ENCODE measurements at places on chromosomes 11 and 22.

DNA sequence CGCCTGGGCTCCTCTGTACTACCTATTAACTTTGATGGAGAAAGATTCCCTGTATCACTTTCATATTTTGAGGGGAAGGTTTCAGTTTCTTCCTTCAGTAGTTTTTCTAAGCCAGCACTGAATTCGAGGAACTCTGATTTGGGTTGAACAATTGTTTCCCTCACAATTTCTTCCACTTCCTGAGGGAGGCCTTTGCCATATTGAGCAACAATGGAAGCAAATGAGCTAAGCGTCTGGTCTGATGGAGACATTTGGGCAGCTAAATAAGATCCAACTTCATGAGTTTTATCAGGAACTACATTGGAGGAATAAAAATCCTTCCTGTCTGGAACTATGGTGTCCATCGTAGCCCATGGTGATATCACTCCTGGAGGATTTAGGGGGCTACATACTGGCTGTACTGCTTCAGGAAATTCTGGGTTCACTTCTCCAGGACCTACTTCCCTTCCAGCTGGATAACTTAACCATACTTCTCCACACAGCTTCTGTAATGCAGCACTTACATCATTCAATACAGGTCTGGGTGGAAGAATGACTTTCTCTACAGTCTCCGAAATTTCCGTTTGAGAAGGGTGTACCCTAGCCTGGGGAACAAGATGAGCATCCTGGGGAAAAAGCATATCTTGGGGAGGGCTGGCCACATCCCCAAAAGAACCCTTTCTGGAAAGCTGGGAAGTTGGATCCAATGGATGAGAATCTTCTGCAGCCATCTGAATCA lies 38.9 kb upstream of the CCDC89 start:
- DNase-seq: no peak

- DNase-seq: no peak
Observed at GRCh38 chr11:91243630-91244029, 981.0 kb upstream of the FAT3 start.

DNA sequence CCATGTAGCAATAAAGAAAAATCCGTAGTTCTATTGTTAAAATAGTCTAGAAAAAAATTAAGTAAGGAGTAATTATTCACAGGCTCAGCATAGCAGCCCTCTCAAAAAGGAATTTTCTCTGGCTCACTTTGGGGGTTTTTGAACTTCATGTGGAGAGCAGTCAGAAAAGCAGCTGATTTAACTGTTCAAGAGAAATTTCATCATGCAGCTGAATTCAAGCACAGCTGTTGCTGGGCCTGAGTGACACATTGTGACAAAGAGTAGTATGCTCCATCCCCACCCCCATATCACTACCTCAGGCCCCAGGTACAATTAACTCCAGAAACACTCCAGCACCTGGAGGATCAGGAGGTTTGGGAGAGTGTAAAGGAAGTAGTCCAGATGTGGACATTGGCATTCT lies 272.1 kb downstream of the FAM76B start:
- no peak for DNase-seq

DNA sequence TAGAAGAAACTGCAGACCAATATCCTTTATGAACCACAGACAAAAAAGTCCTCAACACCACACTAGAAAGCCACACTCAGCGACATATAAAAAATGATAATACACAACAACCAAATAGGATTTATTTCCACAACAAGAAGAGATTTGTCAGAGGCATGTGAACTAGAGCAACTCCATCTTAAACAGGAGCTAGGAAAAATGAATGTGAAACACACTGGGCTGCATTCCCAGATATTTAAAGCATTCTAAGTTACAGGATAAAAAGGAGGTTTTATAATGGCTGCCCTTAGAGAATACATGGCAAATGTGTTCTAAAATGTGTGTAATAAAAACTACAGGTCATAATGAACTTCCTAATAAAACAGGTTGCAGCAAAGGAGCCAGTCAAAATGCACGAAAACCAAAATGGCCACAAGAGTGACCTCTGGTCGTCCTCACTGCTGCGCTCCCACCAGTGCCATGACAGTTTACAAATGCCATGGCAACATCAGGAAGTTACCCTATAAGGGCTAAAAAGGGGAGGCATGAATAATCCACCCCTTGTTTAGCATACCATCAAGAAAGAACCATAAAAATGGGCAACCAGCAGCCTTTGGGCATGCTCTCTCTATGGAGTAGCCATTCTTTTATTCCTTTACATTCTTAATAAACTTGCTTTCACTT lies 21.8 kb downstream of the XKR3 start:
- DNase-seq: no peak

DNA sequence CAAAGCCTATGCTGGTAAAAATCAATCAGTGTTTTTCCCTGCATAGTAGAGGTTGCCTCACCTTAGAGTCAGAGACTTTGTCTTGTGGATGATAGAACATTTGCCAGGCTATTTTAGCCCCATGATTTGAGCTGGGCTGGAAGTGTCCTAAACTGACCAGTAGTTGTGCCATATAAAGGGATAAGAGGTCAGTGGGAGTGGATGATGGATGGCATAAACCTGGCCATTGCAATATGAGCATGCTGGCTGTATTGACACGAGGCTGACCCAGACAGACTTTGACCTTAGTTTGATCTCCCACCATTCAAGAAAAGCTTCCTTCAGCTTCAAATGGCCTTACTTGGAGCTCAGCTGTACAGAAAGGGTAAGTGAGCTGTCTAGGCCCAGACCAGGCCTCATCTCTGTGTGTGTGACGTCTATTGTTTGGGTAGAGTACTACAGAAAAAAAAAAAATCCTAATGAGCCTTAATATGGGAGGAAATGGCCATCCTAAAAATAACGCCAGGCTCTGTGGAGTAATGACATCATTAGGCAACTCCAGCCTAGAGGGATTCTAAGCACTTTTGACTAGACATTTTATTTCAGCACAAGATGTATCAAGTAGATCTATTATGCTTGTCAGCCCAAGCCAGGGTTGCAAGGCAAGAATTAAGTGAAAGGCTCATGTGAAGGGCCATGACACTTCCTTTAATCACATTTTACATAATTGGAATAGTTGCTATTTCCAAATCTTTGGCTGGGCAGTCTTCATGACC lies 51.3 kb upstream of the CADM1 start:
- DNase-seq: no peak

- no peak for DNase-seq
Observed at GRCh38 chr22:24592058-24592850, 619 bp downstream of the LRRC75B start.

DNA sequence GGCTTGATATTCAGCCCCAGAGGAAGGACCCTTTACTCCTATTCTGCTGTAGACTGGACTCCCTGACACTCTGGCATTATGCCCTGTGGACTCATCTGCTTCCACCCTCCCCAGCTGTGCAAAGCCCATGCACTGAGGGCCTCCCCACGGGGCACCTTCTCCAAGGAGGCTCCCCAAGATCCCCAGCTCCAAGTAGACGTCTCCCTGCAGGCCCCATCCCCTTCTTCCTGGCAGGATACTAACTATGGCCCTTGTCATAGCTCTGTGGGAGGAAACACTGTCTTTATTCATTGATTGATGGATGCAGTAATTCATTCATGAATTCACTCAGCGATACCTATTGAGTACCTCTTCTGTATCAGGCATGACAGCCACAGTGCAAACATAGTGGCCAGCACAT lies 15.3 kb upstream of the APOL6 start:
- no peak for DNase-seq
